H7 (cell line): ENCODE measurements at places on chromosomes 13 and 19. TPM values are rescaled to one million over a fixed set of nuclear protein-coding genes. Genes with fewer than 3 reads are reported as not detected.
A peak's percentile ranks its signal among the peaks of the same experiment; 100 is the strongest.

LILRB3 gene
- not detected in 2 replicates for total RNA-seq

DNA sequence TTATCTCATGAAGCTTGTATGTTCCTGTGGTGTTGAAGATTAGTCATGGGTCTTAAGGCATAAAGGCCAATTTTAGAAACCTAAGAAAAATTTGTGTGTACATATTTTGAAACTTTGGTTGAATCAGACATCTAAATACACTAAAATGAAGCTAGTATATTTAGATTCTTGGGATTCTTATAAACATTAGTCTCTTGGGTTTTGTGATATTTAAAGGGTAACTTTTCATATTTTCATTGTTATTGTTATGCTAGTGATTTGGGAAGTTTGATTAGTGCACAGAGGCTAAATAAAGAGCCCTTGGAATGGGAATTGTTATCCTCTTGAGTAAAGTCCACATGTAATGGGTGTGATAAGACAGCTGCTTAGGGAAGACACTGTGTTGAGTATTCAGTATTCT lies 24.5 kb downstream of the UBA2 start:
- no peak for DNase-seq

DNA sequence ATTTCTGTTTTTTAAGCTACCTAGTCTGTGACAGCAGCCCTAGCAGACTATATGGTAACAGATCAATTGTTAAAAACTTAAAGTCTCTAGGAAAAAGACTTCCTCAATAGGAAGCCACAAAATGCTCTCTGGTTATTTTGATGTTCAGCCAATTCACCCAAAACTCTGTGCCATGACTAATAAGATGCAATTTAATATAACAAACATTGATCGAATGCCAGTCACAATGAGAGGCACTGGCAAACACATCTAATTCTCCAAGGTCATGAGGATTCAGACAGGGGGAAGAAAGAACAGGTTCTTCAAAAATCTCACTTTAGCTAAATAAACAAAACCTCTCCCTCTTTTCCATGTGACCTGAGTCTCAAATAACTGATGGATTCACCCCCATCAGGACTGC lies 107.5 kb downstream of the SUCLA2 start:
- DNase-seq = no peak

DNA sequence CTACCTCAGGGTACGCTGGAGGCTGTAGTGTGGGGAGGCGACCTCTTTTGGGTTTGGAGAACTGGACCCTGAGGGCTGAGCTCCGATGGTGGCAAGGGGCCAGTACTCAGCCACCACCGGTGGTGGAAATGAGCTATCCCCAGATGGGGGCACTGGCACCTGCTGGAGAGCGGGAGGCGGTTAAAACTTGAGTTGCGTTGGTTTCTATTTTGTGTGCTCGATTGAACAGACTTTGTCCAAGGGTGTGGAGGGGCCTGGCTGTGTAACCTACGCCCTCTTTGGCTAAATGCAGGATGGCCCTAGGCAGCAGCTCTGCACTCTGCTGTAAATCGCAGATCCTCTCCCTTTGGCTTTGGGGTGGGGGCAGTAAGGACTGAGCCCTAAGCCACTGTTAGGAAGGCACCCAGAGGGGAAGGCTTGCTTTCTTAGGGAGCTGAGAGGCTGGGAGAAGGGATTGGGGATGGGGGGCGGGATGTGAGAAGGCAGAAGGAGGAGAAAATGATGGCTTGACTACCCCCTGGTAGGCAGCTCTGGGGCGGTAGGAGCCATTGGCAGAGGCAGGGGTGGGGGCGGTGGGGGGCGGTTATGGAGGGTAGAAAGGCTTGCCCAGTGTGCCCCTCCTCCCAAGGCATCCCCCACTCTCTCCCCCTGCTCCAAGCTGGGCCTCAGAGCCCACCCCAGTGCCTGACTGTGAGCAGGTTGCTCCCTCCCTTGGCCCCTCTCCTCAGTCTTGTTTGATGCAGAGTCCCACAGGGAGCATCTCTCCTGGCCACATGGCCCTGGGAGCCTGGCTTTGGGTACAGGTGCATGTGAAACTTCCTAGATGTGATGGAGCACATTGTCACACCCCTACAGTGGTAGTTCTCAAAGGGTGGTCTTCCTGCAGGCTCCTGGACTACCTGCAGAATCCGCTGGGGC lies 5.0 kb downstream of the VSTM2B start:
- DNase-seq = peak; percentile 81

DNA sequence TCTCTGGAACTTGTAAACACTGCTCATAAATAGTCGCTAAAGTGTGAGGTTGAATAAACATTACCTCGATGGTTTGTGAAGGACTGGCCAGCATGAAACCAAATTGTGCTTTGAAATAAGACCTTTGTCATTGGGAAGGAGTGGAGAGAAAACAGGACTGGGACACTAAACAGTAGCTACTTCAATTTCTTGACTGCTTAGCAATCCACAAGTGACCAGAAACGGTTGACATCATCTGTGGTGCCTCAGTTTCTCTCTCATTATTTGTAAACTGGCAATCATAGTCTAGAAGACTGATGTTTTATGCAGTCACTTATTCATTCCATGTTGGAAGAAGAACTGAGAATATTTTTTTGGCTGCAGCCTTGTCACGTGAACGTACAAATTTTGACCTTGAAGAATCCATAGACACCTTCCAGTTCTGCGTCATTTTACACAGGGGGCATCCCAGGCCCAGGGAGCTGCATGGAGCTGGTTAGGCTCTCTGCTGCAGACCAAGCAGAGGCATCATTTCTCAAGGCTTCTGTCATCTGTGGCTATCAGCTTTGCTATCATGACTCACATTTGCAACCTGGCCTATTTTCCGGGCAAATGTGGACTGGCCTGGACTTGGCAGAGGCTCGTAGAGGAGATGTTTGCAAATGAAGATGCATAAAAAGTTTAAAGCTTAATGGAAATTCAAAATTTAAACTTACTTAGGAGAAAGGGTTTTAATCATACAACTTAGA lies 391.8 kb downstream of the FGF9 start:
- DNase-seq = no peak
